ENCODE measurements at places on chromosomes 2 and 18.

GRCh38 chr2:32652555-32653209 lies 24.8 kb downstream of the TTC27 start:
- DNase-seq: no peak

DNA sequence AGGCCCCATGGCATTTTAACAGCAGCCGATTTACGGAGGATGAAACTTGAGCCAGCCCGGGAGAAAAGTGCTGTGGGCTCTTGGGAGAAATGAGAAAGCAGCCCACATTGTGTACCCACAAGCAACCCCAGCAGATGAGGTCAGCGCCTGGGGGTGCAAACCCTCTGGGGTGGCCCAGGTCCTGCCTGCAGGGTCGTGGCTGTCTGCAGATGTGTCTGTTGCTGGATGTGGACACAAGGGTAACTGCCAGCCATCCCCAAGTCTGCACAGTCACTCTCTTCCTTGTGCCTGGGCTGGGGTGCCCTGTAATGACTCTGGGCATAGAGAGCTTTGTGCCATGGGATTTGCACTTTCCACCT lies 170.8 kb downstream of the PRKCE start:
- DNase-seq: no peak

DNA sequence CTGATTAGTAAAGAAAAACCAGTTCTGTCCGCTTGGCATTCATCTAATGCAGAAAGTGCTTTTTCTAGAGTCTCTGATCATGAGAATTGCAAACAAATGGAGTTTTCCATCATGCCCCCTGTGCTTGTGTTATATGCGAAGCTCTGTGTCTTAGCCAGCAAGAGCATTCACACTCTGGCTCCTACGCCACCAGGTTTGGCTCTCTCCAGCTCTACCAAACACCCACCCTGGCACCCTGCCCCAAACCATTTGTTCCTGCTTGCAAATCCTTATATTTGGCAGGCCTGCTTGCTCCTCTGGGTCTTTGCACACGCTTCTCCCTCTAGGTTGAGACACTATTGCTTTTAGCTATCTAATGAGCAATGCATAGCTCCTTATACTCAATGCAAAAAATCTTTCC lies 204.1 kb upstream of the CYRIA start:
- no peak for DNase-seq

DNA sequence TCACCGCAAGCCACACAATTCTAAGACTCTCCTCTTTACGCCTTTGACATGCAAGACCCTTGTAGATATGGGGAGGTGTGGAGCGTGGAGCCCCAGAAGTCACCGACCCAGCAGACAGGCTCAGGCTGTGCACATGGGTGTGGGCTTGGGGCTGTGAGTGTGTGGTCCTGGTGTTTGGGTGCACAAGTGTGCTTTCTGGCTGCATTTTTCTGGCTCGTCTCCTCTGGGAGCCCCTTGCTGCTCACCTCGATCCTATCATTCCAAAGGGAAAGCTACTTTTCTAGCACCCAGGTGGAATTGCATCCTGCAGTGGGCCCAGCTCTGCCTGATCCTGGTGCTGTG lies 143.0 kb downstream of the ACOXL start:
- DNase-seq: no peak

Data from NB4 (cell line).